ENCODE measurements at places on chromosomes 3 and 15. TPM values are rescaled to one million over a fixed set of nuclear protein-coding genes. Genes with fewer than 3 reads are reported as not detected.

Gene PLA2G4D
- total RNA-seq: not detected

Gene GALK2
- total RNA-seq: 55.7 TPM

Gene P3H2
- 46.3 TPM for total RNA-seq

Gene CCNB2
- 21.2 TPM for total RNA-seq

Gene MYL3
- total RNA-seq: 11.8 TPM

Gene PRSS50
- 1.2 TPM for total RNA-seq
